AML-193 (cell line): ENCODE measurements at places on chromosomes 13 and 19.

- no peak for DNase-seq
Measured at GRCh38 chr13:94658926-94659597, 53.3 kb downstream of the SOX21 start.

DNA sequence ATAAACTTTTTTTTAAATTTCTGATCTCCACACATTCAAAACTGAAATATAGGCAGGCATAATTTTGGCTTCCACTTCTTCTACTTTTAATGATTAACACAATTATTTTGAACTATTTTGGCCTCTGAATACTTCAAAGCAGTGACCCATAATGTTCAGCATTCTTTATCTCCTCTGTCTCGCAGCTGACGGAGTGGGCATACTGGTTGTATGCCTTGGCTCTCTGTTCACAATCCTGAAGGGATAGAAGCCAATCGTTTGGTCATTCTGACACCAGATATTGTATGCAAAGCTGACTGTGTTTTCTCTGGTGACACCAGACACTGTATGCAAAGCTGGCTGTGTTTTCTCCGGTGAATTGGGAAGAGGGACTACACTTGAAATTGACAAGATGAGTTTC is 833.0 kb downstream of the EFNB2 start:
- DNase-seq: no peak

DNA sequence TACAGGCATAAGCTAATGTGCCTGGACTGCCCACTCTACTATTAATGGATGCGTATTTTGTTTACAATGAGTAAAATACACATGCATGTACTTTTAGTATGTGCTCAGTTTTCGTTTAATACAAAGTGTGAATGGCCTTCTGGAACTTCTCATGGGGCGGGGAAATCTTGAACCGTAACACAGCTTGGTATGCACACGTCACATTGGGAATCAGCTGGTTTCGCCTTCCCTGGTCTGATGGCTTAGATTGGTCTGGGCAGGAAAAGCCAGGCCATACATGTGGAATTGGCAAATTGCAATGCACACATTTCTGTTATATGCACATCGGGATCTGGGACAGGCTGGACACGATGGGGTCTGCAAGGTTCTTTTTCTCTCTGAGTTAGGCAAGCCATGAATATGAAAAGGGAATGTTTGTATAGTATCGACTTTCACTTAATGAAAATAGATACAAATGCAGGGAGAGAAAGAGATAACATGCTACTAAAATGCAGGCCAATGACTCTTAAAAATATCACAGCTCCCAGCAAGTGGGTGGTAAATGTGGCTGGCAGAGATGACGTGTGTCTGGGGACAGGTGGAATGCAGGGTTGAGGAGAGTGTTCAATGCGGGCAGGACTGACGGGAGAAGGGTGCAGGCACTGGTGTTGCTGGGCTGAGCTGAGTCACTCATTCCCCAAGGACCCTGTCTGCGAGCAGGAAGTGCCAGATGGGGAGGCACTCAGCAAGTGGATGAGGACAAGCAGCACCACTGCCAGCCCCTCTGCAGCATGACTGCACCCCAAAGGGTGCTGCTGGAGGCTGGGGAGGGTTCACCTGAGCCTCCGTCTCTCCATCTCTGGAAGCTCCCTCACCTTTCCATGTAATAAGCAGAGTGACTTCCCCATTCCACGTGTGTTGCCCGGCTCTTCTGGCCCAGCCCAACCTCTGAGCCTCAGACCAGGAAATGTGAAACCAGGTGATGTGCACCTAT is 204.0 kb upstream of the GPR12 start:
- no peak for DNase-seq

- DNase-seq: no peak
Measured at GRCh38 chr19:8357007-8357521, 6.9 kb upstream of the ANGPTL4 start.

- DNase-seq: no peak
Measured at GRCh38 chr19:8702350-8702749, 3.8 kb upstream of the ACTL9 start.

DNA sequence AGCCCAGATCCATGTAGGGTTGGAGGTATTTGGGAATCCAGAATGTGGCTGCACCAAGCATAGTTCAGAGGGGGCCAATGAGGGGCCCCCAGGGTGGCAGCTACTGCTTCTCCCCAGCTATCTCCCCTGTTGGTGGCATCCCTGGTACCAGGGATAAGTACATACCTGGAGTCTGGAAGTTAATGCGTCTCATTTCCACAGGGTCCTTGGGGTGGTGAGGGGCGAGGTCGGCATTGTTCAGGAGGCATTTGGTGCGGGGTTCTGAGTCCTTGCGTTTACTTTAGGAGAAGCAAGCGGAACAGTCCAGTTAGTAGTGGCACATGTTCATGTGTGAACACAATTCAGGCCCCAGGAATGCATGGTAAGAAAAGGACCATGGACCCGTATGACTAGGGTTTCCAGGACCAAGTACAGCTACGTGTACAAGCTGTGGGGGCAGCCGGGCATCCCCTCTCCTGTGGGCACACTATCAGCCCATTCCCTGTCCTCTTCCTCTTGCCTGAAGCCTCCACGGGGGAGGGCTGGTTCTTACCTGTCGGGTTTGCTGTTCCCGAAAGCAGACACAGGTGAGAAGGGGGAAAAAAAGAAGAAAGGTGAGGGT is 122.3 kb downstream of the PTPRS start:
- DNase-seq: no peak

- DNase-seq: no peak
Measured at GRCh38 chr19:16206637-16207036, 8.9 kb downstream of the AP1M1 start.

DNA sequence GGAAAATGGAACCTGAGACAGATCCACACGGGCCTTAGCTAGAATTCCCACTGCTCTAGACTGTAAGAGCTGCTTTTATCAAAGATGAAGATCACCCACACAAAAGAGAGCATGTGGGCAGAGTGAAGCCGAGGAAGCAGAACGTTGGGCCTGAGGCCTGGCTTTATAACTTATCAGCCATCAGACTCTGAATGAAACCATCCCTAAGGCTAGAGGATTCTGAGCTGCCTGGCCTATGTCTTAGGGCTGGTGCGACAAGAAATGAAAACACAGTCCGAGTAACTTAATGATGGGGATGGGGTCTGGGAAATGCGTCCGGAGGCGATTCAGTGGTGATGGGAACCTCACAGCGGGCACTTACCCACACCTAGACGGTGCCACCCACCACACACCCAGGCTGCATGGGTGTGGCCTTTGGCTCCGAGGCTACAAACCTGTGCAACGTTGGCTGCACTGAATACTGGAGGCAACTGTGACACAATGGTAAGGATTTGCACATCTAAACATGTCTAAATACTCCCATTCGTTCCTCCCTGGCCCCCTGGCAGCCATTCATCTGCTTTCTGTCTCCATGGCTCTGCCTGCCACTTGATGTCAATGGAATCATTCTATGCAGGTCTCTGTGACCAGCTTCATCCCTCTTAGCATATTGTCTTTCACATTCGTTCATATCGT is 62.0 kb downstream of the SLC15A1 start:
- DNase-seq: no peak

- DNase-seq: peak; percentile 75
Measured at GRCh38 chr13:40069173-40070044, 413.9 kb downstream of the COG6 start.

DNA sequence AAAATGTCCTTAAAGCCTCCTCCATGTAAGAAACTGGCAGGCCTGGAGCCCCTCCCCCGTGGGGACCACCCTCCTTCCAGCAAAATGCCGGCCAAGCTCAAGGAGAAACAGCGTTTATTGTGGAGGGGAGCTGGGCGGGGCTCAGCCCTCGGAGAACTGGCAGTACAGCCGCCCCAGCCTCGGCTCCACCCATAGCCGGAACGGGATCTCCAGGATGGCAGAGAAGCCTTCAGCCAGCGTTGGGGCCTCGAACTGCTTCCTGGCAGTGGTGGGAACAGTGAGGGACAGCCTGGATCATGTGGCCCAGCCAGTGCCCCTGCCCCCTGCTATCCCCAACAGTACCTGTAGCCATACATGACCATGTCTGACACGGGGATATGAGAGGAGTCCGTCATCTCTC is 6.3 kb downstream of the PNKP start:
- no peak for DNase-seq

DNA sequence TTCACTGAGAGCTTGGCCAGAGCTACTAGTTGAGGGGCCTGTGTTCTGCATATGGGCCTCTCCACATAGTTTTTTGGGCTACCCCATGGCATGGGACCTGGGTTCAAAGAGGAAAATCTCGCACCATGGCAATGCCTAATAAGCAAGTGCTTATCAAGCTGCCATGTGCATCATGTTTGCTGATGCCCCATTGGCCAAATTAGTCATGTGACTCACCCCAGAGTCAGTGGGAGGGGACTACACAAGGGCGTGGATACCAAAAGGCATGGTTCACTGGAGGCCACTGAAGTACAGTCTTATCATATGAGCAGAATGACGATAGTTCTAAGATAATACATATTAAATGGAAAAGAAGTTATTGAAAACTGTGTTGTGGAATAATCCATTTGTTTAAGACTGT is 214.8 kb downstream of the LMO7 start:
- DNase-seq: no peak

- no peak for DNase-seq
Measured at GRCh38 chr13:21310220-21310619, 133.8 kb downstream of the MRPL57 start.

DNA sequence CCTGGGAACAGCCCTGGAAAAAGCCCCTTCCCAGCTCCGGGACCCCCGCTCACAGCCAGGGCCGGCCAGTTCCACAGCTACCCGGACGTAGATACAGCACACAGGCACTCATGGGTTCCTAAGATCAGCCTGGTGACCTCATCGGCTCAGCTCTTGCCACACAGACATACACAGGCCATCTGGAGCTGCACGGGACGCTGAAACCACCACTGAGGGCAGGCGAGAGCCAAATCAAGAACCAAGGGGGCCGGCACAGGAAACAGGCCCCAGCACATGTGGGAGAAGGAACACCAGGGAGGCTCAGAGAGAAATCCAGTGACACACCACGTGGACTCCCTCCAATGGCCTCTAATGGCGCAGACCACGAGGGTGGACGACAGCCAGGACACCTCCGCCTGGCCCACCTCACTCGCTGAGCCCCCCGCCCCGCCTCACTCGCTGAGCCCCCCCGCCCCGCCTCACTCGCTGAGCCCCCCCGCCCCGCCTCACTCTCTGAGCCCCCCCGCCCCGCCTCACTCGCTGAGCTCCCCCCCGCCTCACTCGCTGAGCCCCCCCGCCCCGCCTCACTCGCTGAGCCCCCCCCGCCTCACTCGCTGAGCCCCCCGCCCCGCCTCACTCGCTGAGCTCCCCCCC is 69.7 kb upstream of the C13orf46 start:
- DNase-seq: no peak

- peak; percentile 24 for DNase-seq
Measured at GRCh38 chr13:109788372-109789111, 2.2 kb upstream of the IRS2 start.

- no peak for DNase-seq
Measured at GRCh38 chr13:97849305-97849704, 104.2 kb upstream of the IPO5 start.

GRCh38 chr19:15680478-15681322 is 7.8 kb downstream of the CYP4F12 start:
- no peak for DNase-seq

GRCh38 chr19:28456252-28456651 is 756.7 kb downstream of the UQCRFS1 start:
- no peak for DNase-seq

GRCh38 chr13:109599901-109600657 is 186.3 kb downstream of the IRS2 start:
- no peak for DNase-seq

- no peak for DNase-seq
Measured at GRCh38 chr13:99911069-99911964, 60.2 kb downstream of the ZIC5 start.

GRCh38 chr19:39212375-39212742 is 8.3 kb upstream of the SYCN start:
- DNase-seq: peak; percentile 38

DNA sequence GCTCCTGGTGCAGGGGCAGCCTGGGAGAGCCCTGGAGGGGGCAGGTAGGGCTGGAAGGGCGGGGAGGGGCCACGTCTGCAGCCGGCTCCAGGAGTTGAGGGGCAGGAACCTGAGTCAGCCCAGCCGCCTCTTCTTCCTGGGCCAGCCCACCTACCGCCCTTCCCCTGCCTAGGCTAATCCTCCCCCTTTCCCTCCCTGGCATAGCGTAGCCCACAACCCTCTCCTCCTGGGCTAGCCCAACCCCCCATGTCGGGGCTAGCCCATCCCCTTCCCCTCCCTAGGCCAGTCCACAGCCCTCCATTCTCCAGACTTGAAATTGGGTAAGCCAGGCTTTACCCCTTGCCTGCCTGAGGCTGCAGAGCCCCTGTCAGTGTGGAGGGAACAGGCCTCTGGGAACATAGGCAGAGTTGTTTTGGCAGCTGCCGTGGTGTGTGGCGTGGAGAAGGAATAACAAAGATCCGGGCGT is 20.6 kb upstream of the WDR18 start:
- no peak for DNase-seq

DNA sequence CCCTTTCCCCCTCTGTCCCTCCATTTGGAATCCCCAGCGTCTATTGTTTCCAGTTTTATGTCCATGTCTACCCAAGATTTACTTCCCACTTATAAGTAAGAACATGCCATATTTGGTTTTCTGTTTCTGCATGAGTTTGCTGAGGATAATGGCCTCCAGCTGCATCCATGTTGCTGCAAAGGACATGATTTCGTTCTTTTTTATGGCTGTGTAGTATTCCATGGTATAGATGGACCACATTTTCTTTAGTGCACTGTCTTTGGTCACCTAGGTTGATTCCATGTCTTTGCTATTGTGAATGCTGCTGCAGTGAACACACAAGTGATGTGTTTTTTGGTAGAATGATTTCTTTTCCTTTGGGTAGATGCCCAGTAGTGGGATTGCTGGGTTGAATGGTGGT is 3.8 kb downstream of the ZNF555 start:
- no peak for DNase-seq

- no peak for DNase-seq
Measured at GRCh38 chr19:6056282-6056741, 54.0 kb downstream of the RFX2 start.

DNA sequence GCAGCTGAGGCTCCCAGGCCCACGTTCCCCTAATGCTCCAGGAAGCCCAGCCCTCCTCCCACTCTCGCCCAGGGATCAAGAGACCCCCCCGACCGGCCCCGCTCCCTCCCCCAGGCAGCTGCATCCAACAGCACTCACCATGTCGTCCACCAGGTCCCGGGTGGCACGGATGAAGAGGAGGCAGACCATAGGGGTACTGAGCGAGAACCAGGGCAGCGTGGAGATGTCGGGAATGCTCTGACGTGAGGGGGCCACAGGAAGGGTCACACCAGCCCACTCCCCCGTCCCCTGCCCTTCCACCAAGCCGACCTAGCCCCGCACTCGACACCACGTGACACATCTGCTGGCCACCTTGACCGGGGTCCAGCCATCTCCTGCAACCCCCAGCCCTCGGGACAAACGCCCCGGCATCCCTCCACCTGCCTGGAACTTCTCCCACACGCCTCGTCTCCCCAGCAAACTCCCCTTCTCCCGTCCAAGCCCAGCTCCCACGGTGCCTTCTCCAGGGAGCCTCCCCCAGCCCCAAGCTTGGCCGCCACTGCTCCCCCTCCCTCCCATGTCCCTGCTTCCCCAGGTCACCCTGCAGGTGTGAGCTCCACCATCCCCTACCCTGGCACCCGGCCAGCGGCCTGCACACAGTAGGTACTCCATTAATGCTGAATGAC is 4.9 kb downstream of the ATP8B3 start:
- no peak for DNase-seq
